NCI-H460 (cell line): ENCODE measurements at places on chromosomes 6 and 20.

DNA sequence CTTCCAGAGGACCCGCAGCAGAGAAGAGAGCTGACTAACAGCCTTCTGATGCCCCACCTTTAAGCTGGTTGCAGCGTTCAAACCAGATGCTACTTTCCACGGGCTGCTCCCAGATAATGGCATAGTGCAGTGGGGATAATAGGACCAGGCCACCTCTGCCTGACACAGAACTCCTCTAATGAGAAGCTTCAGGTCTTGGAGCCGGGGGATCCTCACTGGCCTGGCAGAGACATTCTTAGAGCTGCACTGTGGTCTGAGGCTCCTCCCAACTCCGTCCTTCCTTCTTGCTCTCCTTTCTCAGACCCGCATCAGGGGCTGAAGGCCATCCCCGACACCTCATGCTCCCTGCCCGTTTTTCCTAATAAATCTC lies 206.6 kb upstream of the MARCKS start:
- no peak for DNase-seq

DNA sequence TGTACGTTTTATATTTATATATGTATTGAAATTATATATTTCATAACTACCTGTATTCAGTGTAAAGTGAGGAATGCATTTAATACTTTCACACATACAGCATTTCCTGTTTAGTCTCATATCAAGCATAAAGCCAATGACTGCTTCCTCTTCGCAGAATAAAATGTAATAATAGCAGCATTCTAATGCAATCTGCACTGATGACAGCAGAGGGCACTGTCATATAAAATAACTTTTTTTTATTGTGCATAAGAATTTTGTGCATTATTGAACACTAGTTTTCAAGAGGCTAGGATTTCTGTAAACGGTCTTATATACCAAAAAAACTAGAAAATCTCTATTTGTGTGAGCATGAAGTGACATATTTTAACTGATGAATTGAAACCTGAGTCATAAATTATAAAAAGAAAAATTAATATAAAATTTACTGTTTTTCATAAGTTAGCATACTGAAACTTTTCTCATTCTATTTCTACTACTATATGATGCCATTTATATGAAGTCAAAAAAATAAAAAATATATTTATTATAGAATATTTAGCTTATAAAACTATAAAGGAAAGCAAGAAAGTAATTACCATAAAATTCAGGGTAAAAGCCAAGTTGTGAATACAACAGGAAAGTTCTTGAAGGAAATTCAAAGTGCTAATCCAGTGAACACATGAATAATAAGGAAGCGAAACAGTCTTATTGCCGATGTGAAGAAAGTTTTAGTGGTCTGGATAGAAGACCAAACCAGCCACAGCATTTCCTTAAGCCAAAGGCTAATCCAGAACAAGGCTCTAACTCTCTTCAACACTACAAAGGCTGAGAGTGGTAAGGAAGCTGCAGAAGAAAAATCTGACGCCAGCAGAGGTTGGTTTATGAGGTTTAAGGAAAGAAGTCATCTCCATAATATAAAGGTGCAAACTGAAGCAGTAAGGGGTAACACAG lies 36.3 kb downstream of the RNF146 start:
- DNase-seq, result peak; percentile 28

DNA sequence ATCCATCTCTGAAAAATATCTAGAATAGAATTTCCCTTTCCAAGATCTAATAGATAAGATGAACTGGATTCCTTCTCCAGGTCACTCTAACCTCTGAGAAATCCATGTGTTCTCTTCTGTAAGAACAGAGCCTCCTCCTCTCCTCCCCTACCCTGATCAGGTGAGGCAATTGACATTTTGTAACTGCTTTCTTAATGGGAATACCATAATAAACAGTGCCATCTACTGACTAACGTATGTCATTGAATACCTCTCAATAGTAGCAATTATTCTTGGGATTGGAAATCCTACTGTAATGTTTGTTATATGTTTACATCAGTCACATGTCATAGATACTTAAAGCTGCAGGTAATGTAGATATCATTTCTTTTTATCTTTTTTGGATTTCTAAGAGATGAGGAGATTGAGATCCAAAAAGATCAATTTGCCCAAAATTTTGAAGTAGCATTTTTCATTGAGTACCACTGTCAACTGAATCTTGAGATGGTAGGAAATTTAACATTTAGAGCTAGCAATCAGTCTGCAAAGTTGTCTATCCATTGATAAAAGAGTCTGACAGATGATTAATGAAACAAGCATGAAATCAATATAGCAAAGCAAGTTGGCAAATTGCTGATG lies 365.8 kb upstream of the HSF2 start:
- peak; percentile 40 for DNase-seq

- DNase-seq, result no peak
These were observed 39.5 kb downstream of the ELOVL5 start for GRCh38 chr6:53309059-53309900.

DNA sequence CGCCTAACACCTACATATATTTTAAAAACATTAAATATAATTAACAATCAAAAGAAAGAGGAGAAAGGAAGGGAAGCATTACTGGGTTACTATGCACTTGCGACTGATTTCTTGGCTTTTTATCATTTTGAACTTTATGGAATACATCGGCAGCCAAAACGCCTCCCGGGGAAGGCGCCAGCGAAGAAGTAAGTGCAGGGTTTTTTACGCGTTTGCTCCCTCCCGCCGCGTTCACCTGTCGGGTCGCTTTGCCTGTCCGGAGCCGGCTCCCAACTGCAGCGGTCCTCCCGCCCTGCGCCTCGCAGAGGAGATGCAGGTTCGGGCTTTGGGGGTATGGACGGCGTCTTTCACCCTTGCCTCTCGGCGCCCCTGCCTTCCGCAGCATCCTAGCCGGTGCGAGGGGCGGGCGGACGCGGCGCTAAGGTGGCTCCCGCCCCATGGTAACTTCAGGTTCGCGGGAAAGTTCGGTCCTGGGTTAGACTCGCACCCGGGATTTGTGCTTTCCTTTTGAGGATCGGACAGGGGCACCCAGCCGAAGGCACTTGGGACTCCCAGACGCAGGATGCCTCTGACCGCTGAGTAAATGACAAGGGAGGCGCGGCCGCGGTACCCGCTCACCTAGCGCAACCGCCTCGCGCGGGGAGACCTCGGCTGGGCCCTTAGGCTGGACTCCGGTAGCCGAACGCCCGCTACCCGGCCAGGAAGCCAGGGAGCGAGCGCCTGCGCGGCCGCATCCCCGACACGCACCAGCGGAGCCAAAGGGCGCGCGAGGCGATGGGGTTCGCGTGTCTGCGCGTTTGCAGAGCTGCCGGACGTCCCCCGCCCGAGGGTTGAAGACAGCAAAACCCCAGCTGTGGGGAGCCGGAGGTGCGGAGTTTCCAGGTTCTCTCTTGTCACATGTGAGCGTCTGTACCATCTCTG lies 891 bp downstream of the RSPO3 start:
- no peak for DNase-seq

GRCh38 chr6:150176152-150176551 lies 33.3 kb downstream of the PPP1R14C start:
- no peak for DNase-seq

- DNase-seq, result no peak
These were observed 10.1 kb downstream of the FIG4 start for GRCh38 chr6:109701221-109701620.

DNA sequence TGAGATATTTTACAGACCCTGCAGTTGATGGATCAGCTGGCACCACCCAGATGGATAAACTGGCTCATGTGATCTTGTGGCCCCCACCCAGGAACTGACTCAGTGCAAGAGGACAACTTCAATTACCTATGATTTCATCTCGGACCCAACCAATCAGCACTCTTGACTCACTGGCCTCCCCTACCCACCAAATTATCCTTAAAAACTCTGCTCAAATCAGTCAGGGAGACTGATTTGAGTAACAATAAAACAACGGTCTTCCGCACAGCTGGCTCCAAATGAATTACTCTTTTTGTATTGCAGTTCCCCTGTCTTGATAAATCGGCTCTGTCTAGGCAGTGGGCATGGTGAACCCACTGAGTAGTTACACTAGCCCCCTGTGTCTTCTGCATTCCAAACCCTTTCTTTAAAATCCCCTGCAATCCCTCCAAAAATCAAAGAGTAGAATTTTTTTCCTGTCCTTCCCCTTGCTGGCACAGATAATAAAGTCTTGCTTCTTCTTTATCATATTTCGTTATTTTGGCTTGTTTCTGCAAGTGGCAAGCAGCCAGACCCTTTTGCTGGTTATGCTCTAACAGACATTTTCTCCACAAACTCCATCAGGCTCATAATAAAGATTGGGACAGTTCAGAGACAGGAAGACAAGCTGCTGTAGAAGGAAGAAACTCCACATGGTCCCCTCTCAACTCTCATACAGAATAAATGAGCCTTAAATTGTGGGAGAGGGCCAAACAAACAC lies 48.3 kb downstream of the OR2B6 start:
- DNase-seq, result no peak

DNA sequence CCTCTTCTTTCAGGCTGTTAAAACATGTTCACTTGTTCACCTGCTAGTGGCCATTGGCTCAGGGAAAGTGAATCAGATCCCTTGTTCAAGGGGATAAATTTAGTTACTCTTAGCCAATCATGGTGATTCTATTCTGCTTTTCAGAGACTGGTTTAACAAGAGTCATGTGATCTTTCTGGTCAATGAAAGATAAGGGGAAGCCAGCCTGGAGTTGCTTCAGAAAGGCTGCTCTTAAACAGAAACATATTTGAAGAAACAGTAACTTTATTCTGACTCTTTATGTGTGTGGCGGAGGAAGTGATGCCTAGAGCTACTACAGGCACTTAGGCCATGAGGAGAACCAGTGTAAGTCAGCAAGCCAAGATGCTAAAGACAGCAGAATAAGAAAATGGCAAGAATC lies 28.1 kb upstream of the AHI1 start:
- no peak for DNase-seq

GRCh38 chr6:88480816-88481215 lies 314.7 kb upstream of the CNR1 start:
- DNase-seq, result no peak

GRCh38 chr6:30554962-30555815 lies 1.1 kb downstream of the GNL1 start:
- DNase-seq, result no peak
